ENCODE measurements at places on chromosomes 7 and 10.

DNA sequence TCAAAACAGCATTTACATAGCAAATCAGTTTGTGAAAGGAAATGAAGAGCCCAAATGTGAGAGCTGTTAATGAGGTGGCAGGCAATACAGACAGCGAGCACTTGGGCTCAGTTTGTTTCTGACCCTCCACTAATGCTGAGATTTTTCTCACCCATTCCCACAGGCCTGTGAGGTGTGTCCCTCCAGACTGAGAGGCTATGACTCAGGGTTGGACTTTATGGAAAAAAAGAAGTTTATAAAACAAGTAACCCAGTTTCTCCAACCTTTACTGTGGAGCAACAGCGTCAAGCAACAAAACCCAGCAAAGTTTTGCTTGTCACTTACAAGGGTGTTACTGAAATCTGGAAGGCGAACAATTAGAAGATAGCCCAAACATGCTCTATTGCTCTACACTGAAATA is 4.9 kb upstream of the FEZF1 start:
- DNase-seq: no peak

GRCh38 chr7:30751696-30752273 is at the start of gene INMT:
Gene INMT (plus strand): TSS chr7:30752135. CDS start chr7:30752151, 16 bp downstream.
- DNase-seq: no peak

DNA sequence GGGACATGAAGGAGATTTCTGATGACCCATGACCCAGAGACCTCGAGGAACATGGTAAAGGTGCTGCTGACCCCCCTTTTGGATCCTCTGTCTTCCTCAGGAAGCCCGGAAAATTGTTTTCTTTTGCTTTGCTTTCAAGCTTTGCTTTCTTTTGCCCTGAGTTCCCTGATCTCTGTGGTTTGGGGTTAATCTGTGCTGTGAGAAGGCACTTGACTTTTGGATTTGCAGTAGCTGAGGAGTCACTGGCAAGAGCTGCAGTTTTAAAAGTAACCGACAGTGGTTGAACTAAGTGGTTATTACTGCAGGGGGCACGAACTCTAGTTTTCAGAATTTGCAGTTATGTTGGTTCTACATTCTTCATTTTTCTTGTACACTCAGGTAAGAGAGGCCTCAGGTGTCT is 53.0 kb downstream of the PDZD8 start:
- DNase-seq: no peak

DNA sequence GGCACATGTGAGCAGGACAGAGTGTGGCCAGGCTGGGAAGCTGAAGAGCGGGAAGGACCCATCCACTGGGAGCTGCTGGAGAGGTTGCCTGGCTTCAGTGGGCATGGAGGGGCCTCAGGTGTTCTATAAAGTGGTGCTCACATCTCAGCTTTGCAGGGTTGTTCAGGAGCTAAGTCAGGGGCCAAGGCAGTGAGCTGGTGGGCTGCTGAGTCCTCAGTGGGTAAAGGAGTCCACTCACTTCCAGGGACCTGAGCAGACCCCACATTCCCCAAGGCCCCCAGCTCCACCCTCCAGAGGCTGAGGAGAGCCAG is 28.8 kb upstream of the C10orf53 start:
- DNase-seq: no peak

GRCh38 chr10:79155301-79156081 is 86.7 kb downstream of the ZMIZ1 start:
- DNase-seq: no peak

DNA sequence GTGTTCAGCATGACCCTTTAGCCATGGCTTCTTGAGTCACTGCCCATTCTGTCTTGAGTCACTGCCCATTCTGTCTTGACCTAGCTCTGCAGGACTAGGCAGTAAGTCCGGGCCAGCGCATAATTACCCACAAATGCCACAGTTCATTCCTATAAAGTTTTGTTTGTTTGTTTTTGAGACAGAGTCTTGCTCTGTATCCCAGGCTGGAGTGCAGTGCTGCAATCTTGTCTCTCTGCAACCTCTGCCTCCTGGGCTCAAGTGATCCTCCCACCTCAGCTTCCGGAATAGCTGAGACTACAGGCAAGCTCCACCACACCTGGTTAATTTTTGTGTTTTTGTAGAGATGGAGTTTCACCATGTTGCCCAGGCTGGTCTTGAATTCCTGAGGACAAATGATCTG is 32.7 kb upstream of the TARP start:
- DNase-seq: no peak

DNA sequence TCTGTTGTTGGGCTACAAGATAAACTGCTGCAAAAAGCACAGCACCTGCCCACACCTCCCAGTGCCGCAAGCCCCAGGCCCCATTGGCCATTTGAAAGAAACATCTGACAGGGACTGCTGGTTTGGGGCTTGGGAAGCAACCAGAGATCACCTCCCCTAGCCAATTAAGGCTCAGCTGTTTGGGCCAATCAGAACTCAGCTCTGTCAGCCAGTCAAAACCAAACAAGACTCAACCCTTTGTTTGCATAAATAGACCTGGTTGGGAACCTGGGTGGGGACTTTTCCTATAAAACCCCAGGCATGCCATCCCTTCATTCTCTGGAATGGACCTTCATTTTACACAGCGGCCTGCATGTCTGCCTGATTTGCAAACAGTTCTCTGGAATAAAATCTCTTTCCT is 17.2 kb upstream of the NME8 start:
- DNase-seq: no peak

GRCh38 chr7:106372595-106373318 is 88.0 kb upstream of the NAMPT start:
- no peak for DNase-seq

DNA sequence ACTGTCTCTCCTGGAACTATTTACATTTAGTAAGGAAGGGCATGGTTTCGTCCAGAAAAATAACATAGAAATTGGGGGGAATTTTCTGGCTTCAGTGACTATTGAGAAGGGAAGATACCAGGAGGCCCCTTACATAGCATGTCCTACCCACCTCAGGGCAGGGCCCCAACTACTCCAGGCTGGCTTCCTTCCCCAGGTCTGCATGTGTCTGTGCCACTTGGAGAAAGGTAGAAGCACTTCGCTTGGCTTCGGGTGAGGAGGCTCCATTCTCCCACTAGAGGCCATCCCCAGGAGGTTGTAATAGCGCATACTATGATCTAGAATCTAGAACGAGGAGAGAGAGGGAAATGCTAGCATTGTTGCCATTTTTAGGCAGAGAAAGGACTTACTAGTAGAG is 14.7 kb downstream of the LRGUK start:
- no peak for DNase-seq

DNA sequence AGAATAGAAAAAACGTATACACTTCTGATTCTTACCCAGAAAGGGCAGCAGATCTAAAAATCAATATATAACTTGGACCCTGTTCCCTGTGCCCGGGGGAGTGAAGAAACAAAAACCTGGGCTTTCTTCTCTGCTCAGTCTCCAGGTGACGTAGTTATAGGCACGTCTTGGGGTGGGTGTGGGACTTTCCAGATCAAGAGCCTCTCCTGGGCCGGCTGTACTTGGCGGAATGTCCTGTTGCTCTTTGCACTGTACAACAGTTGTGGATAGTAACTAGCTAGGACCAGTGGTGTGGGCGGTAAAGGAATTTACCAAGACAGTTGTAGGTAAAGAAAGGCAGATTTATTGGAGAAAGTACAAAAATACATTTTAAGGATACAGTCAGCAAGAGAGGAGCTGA is 40.4 kb upstream of the STEAP4 start:
- no peak for DNase-seq

DNA sequence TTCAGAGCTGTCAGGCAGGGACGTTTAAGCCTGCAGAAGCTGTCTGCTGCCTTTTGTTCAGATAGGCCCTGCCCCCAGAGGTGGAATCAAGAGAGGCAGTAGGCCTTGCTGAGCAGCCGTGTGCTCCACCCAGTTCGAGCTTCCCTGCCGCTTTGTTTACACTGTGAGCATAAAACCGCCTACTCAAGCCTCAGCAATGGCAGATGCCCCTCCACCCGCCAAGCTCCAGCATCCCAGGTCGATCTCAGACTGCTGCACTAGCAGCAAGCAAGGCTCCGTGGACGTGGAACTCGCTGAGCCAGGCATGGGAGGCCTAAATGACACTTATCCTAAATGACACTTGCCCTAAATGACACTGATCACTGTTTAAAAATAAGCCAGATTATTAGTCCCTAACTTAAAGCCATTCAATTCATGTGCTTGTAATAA is 6.8 kb upstream of the ASB15 start:
- DNase-seq: no peak

DNA sequence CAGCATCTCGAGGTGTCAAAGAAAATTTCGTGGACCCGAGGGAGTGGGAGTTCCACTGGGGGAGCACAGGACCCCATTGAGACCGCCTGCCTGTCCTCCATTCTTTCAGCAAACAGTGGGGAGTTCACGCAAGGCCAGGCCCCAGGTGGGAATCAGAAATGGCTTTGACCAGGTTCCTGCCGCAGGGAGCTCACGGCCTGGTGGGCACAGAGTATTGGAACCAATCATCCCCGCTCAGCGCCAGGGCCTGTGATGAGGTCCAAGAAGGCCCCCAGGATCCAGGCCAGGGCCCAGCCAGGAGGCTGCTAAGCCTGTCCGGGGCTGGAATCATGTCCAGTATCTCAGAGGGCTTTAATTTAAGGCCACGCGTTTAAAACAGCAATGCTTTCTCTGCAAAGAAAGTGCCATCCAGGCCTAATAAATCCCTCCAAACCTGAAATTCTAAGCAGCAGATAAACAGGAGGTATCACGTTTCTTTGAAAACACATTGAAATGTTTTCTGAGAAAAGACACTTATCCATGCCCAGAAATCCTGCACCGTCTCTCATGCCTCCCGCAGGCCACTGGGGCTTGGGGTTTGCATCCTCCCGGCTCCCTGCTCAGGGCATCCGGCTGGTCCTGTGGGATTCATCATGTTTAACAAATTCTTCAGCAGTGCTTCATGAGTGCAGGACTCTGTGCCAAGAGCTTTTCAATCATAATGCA is 125.7 kb downstream of the OAT start:
- no peak for DNase-seq

GRCh38 chr10:68365611-68366010 is 32.9 kb upstream of the PBLD start:
- DNase-seq: no peak

- DNase-seq: no peak
Measured at GRCh38 chr7:75740846-75741497, 2.2 kb upstream of the HIP1 start.

- no peak for DNase-seq
Measured at GRCh38 chr7:117193564-117193963, 129.3 kb downstream of the WNT2 start.

DNA sequence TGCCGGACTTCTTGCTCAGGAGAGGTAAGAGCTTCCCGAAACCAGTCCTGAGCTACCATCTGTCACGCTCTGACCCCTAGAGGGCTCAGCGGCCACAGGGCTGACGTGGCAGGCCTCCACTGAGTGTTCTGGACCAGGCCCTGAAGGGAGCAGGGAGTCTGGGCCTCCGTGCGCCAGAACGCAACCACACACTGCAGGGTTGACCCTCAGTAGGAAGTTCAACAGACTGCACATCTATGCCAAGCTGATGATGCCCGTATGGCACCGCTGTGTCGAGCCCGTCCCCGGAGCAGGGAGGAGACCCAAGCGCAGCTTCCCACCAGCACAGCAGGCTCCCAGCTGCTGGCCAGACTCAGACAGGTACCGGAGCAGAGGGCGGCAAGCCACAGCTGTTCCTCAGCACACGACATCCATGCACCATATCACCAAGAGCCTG is 39.2 kb downstream of the CAMK2B start:
- DNase-seq: no peak

- no peak for DNase-seq
Measured at GRCh38 chr7:28088032-28088431, 92.6 kb downstream of the JAZF1 start.

DNA sequence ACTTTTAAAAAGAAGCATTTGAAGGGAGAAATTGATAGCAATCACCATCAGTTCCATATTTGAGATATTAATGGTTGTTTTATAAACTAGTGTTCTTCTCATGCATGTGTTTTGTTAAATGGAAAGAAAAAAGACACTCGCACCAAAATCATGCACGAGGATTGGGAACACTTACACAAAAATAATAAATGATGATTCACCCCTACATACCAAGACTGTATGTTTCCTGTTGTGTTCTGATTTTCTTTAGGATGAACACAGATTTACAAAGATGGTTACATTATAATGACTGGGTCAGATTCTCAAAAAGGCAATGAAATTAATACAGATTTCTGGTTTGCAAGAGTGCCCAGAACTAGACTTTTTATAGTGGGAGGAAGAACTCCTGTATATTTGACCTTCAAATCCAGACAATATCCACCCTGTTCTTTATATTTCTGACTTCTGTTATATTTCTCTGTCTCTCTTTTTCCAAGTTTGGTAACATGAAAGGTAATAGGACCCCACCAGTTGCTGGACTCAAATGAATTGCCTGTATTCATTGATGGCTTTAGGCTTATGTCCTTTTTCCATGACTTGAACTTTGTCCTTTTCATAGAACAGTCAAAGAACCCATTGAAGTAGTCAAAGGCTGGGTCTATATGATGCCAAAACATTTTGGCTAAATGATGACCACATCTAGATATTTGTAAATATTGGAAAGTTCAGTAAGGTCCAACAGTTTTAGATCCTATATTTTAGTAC is 54.4 kb downstream of the SEMA3A start:
- DNase-seq: no peak

DNA sequence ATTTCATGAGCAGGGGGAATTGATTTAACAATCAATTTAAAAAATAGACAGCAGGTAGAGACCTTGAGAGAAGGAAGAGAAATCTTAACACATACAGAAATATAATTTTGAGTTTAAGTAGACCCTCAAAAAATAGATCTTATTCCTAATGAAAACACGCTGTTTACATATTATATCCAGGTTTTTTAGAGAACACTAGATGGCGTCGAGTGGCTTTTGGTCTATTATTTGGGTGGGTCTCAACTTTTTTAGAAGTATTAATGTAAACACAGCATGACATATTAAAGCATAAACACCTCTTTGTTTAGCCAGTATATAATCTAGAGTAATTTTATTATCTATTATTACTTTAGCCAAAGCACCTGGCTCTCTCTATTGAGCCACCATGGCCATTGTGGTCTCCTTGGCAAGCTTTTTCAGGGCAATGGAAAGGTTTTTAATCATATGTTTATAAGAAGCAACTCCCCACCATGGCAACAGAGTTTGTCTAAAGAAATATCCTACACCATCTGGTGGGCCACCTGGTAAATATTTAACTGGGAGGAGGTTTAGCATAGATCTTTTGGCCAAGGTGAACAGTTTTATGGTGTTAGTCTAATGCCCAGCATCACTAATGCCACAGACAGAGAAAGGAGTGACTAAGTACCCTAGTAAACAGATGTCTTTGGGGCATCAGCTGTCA is 59.7 kb upstream of the PRSS1 start:
- no peak for DNase-seq

- DNase-seq: no peak
Measured at GRCh38 chr10:47295411-47295810, 4.6 kb upstream of the GDF10 start.

DNA sequence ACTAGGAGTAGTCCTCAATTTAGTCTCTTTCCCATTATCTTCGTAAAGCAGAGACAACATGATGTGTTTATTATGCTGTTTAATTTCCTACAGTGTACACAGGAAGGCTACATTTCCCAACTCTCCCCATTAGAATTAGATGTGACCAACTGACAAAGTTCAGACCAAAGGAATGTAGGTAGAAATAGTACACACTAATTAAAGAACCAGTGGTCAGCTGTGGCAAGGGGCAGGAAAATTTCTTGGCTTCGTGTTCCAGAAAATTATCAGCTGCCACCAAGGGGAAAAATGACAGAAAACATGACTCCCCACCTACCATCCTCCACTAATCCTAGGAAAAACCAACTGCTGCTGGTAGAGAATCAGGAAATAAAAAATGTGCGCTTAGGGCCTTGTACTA is 125.6 kb downstream of the PPP1R3A start:
- DNase-seq: no peak
